ENCODE measurements at places on chromosomes 12 and 14.

DNA sequence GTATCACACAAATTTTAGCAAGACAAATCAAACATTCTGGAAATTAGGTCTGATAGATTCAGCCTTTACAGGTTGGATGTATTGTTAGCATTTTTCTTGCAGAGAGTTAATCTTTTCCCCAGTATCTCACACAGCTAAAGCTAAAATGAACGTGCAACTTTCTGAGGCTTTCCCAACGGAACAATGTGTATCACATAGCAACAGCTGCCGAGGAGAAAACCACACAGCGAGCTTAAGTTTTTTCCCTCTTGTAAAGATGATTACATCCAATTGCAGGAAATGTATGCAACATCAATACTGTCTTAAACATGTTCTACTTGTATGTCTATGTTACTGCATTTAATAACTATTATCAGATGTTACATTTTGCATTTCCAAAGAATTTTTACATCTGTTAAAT lies 182.2 kb downstream of the CCDC59 start:
- DNase-seq, result no peak

- no peak for DNase-seq
These were observed 13.2 kb upstream of the SELPLG start for GRCh38 chr12:108646600-108647579.

GRCh38 chr14:59310633-59311032 lies 122.2 kb downstream of the DAAM1 start:
- no peak for DNase-seq

GRCh38 chr12:119729871-119730270 lies 61.9 kb downstream of the PRKAB1 start:
- DNase-seq, result no peak

GRCh38 chr12:20183563-20183962 lies 184.8 kb upstream of the PDE3A start:
- DNase-seq, result no peak

DNA sequence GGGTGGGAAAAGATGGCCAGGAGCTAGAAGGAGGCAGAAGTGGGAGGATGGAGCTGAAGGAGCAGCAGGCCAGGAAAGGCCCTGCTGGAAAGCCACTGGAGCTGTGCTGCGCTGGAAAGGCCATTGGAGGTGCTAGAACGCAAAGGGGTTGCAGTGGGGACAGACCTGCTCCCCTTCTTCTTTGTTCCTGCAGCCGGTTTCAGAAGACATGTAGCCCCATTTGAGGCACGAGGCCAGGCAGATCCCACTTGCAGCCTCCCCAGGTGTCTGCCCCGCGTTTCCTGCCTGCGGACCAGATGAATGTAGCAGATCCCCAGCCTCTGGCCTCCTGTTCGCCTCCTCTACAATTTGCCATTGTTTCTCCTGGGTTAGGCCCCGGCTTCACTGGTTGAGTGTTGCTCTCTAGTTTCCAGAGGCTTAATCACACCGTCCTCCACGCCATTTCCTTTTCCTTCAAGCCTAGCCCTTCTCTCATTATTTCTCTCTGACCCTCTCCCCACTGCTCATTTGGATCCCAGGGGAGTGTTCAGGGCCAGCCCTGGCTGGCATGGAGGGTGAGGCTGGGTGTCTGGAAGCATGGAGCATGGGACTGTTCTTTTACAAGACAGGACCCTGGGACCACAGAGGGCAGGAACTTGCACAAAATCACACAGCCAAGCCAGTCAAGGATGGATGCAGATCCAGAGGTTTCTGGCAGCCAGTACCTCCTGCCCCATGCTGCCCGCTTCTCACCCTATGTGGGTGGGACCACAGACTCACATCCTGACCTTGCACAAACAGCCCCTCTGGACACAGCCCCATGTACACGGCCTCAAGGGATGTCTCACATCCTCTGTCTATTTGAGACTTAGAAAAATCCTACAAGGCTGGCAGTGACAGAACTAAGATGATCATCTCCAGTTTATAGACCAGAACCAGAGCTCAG lies 2.3 kb upstream of the GPR162 start:
- no peak for DNase-seq

DNA sequence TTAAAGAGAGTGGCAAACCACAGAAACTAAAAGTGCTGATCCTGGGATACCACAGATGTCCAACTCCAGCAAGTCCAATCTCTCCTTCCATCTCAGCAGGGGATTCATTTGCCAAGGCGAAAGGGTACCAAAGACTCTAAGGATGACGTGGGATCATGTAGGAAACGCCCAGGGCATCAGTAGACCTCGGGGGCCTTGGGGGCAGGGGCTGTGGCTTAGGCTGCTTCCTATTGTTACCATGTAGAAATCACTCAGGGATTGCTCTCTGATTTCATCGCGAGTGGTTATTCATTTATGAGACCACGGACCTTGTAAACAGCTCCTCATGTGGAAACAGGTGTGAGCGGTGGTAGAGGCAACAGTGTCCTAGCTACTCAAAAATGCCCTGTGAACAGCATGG lies 149.3 kb upstream of the FKBP4 start:
- DNase-seq, result no peak

DNA sequence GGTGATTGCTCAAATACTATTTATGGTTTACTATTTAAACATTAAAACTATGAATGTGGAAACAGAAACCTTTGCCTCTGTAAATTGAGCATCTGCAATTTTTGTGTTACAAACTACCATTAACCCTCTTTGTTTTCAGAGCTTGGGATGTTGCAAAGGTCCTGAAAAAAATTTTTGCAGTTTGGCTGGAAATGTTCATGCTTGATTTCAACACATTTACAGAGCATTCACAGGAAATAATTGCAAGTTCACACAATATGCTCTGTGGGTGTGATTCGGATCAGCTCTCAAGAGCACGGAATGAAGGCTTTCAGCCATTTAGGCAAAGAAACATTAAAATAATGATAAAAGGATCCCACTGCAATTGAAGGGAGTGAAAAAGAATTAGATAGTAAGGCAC lies 232.9 kb downstream of the ATP23 start:
- DNase-seq, result no peak

GRCh38 chr12:104494137-104494792 lies 37.5 kb downstream of the CHST11 start:
- DNase-seq, result peak; percentile 71

DNA sequence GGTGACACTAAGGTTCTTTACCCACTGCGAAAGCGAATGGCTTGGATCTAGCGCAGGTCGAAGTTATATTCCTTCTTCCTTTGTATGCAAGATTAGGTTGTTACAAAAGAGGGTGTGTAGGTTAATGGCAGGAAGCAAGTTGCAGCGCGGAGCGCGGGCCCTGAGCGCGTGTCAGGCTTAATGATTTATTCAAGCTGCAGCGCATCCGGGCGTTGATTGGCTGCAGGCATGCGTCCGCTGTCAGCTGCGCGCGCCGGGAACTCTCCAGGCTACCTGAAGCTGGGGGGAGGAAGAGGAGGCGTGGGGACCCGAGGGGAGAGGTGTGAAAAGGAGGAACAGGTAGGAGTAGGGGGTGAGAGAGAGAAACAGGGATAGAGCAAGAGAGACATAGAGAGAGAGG lies 7.4 kb downstream of the ASCL1 start:
- DNase-seq, result no peak

DNA sequence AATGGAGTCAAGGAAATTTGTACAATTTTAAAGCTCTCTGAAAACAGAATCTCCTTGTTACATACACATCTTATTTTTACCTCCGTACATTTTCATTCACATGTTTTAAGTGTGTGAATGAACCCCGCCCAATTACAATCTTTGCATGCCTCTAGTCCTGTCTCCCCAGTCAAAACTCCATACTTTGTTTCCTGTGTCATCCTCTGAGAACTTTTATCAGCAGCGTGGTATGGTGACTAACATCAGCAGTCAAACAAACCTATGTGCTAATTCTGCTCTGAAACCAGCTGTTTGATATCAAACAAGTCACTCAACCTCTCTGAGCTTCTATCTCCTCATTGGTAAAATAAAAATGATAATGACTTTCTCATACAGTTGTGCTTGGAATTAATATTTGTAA lies 15.8 kb upstream of the ERGIC2 start:
- no peak for DNase-seq

All from stimulated activated naive CD8-positive, alpha-beta T cell treated with anti-CD3 and anti-CD28 coated beads, Interleukin-15, Interleukin-2, amounts not matched to agents 100 U/mL and 50 U/mL, for 24 hours (primary cell).